ENCODE measurements at places on chromosomes 6 and 20. TPM values are rescaled to one million over a fixed set of nuclear protein-coding genes. Genes with fewer than 3 reads are reported as not detected.

DNA sequence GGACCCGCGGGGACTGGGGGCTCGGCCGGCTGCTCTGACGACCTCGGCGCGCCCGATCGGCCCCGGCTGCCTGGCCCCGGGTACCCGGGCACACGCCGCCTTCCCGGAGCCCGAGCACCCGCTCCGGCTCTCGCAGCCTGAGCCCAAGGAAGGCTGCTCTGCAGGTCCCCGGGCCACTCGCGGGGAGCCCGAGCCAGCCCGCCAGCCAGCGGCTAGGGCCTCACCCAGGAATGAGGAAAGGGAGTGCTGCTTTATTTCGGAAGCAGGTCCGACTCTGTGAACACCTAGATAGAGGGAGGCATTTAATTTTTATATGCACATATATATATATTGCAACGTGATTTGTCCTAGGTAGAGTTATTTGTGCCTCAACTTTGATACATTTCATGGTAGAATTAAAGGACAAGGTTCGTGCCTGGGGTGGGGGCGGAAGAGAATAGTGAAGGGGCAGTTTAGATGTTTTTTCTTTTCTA lies 15.5 kb downstream of the FOXA2 start:
- H3K27me3 ChIP-seq: peaks cover 14% of the 10 kb centered on the region
- DNase-seq: no peak
- no peak overlapping the region for H3K4me3 ChIP-seq
- no peaks in the 10 kb centered on the region for H3K4me1 ChIP-seq

DNA sequence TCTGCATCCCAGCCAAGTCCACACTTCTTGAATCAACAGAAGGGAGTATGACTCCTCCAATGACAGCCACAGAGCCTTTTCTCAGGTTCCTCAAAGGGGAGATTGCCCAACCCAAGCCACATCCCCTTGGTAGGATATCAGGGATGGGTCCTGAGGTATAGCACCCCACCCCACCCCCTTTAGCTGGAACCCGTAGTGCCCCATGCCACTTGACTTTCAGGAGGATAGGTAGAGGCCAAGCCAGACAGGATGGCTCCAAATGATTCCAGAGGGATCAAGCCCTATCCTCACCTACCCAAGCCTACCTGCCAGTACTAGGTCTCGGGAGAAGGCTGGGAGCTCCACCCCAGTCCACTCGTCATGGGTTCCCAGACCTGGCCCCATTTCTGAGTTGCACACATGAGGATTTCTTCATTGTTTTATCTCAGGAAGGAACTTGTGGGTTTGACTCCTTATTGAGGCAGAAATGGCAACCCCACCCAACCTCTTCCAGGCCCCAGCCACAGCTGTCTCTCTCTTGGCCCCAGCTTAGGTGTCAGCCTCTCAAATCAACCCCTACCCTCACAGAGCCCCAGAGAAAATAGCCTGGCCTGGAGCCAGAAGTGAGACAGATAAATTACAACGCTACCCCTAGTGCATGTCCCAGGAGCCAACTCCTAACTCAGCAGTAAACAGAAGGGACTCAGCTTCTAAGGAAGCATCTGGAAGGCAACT lies 3.6 kb downstream of the CCND3 start:
- H3K27ac ChIP-seq: no peak overlapping the region
- H3K36me3 ChIP-seq: peaks cover 10% of the 10 kb centered on the region
- DNase-seq: no peak
- peaks cover 35% of the 10 kb centered on the region for H3K4me1 ChIP-seq

DNA sequence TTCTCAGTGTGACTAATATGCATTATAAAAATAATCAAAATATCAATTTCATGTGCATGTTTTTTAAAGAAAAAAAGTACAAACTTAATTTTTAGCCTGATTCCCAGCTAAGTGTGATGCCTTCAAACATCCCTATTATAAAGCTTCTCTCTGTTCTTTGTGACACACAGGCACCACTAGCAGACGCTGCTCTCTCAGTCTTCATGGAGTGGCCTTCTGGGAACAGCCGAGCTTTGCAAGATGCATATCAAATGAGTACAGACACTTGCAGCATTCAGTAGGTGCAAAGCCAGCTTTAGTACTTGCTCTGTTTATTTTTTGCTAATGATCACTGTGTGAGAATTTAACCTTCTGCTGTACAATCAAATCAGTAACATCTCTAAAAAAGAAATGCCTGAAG lies 340.0 kb downstream of the ADGRB3 start:
- DNase-seq: no peak
- H3K36me3 ChIP-seq: no peaks in the 10 kb centered on the region
- H3K27ac ChIP-seq: no peak overlapping the region
- H3K4me1 ChIP-seq: no peaks in the 10 kb centered on the region
- no peaks in the 10 kb centered on the region for H3K27me3 ChIP-seq
- H3K4me3 ChIP-seq: no peak overlapping the region

GRCh38 chr6:41487860-41488432 lies 58.2 kb upstream of the FOXP4 start:
- H3K4me3 ChIP-seq: no peak overlapping the region
- H3K4me1 ChIP-seq: peaks cover 6% of the 10 kb centered on the region
- no peaks in the 10 kb centered on the region for H3K27me3 ChIP-seq
- DNase-seq: no peak

GRCh38 chr6:106534564-106534982 lies 94.7 kb downstream of the RTN4IP1 start:
- H3K27ac ChIP-seq: no peak overlapping the region
- H3K4me3 ChIP-seq: no peak overlapping the region
- H3K4me1 ChIP-seq: peaks cover 4% of the 10 kb centered on the region
- H3K27me3 ChIP-seq: no peaks in the 10 kb centered on the region
- H3K36me3 ChIP-seq: no peaks in the 10 kb centered on the region

GRCh38 chr6:4958624-4959023 lies 45.2 kb downstream of the RPP40 start:
- no peaks in the 10 kb centered on the region for H3K27me3 ChIP-seq
- H3K36me3 ChIP-seq: no peaks in the 10 kb centered on the region
- DNase-seq: no peak
- H3K27ac ChIP-seq: no peak overlapping the region
- H3K4me3 ChIP-seq: no peak overlapping the region

DNA sequence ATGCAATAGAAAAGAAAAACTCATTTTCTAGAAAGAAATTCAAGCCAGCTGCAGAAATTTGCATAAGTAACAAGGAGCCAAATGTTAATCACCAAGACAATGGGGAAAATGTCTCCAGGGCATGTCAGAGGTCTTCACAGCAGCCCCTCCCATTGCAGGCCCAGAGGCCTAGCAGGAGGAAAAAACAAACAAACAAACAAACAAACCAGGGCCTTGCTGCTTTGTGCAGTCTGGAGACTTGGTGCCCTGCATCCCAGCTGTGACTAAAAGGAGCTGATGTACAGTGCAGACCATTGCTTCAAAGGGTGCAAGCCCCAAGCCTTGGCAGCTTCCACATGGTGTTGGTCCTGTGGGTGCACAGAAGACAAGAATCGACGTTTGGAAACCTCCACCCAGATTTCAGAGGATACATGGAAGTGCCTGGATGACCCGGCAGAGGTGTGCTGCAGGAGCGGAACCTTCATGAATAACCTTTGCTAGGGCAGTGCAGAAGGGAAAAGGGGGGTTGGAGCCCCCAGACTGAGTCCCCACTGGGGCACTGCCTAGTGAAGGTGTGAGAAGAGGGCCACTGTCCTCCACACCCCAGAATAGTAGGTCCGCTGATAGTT lies 110.9 kb upstream of the AKAP12 start:
- no peak for DNase-seq
- no peaks in the 10 kb centered on the region for H3K36me3 ChIP-seq
- no peak overlapping the region for H3K27ac ChIP-seq
- H3K4me1 ChIP-seq: peaks cover 20% of the 10 kb centered on the region

DNA sequence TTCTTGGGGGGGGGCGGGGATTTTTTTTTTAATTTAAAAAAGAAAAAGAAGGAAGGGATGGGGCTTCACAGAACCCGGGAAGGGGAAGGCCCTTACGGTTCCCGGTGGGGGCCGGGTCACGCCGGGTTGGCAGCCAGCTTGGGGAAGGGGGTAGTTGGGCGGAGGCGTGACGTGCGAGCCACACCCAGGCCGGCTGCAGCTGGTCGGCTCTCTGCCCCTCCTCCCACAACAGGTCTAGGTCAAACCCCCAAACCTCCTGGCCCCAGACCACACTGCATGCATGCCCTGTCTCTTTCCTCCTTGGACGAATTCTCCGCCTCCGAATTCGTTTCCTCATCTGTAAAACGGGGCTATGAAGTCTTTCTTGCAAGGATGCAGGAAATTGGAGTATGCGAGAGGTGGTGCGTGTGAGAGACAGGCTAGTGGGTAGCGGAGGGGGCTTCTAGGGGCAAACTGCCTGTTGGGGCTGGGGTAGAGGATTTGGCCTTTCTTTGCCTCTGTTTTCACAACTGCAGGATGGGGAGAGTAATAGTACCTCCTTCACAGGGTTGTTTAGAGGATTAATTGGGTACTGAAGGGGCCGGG lies 828 bp downstream of the HCK start:
- no peaks in the 10 kb centered on the region for H3K36me3 ChIP-seq
- no peak overlapping the region for H3K4me3 ChIP-seq
- H3K27me3 ChIP-seq: peaks cover 6% of the 10 kb centered on the region
- no peak for DNase-seq
- no peaks in the 10 kb centered on the region for H3K4me1 ChIP-seq
- H3K27ac ChIP-seq: no peak overlapping the region

DNA sequence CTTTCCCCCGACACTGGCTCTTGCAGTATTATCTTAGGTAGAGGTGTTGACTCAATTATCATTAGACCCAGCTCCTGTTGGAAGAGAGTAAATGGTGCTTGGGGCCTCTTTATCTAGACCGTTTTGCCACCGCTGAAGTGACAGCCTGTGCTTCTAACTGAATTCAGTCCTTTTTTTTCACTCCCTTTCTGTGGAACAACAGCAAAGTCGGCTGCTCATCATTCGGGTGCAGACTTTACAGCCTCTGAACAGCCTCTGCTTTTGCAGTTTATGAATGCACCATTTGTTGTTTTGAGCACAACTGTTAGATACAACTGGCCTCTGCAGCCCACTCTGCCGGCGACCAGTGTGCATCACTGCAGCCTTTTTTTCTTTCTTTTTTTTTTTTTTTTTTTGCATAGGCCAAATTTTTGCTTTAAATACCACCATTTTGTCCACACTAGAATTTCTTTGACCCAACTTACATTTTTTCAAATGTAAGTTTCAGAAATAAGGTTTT lies 35.8 kb downstream of the RREB1 start:
- no peak overlapping the region for H3K4me3 ChIP-seq
- H3K4me1 ChIP-seq: peaks cover 69% of the 10 kb centered on the region
- no peak for DNase-seq
- no peaks in the 10 kb centered on the region for H3K27me3 ChIP-seq
- no peak overlapping the region for H3K27ac ChIP-seq

DNA sequence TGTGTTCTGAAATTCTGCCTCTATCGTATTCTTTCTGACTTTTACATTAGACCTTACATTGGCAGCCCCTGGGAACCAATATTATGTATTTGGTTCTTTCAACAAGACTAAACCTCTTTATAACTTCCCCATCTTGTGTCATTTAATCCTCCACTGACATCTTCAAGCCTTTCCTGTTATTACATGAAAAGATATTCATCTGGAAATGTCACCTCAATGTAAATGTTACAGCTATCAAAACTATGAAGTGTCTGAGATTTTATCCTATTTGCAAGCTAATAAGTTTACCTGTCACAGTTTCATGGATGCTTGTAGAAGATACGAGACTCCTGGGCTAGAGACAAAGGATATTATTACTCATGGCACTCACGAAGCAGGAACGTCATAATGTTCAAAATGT lies 43.9 kb upstream of the NOX3 start:
- no peak overlapping the region for H3K27ac ChIP-seq
- no peak for DNase-seq
- no peaks in the 10 kb centered on the region for H3K36me3 ChIP-seq
- no peaks in the 10 kb centered on the region for H3K27me3 ChIP-seq

The METTL24 gene
- not detected for total RNA-seq

The PGC gene
- 1.2 TPM for total RNA-seq

- H3K27me3 ChIP-seq: no peaks in the 10 kb centered on the region
- H3K4me1 ChIP-seq: no peaks in the 10 kb centered on the region
- H3K4me3 ChIP-seq: no peak overlapping the region
- no peak for DNase-seq
- no peaks in the 10 kb centered on the region for H3K36me3 ChIP-seq
- H3K27ac ChIP-seq: no peak overlapping the region
Observed at GRCh38 chr6:82030761-82031503, 216.6 kb downstream of the IBTK start.

- H3K4me1 ChIP-seq: peaks cover 17% of the 10 kb centered on the region
- no peaks in the 10 kb centered on the region for H3K36me3 ChIP-seq
- peak overlapping the region; percentile 21 for H3K4me3 ChIP-seq
- H3K27ac ChIP-seq: peak overlapping the region; percentile 37
Observed at GRCh38 chr6:28643017-28643740, 117.5 kb downstream of the GPX5 start.

The BANF2 gene
- not detected for total RNA-seq

DNA sequence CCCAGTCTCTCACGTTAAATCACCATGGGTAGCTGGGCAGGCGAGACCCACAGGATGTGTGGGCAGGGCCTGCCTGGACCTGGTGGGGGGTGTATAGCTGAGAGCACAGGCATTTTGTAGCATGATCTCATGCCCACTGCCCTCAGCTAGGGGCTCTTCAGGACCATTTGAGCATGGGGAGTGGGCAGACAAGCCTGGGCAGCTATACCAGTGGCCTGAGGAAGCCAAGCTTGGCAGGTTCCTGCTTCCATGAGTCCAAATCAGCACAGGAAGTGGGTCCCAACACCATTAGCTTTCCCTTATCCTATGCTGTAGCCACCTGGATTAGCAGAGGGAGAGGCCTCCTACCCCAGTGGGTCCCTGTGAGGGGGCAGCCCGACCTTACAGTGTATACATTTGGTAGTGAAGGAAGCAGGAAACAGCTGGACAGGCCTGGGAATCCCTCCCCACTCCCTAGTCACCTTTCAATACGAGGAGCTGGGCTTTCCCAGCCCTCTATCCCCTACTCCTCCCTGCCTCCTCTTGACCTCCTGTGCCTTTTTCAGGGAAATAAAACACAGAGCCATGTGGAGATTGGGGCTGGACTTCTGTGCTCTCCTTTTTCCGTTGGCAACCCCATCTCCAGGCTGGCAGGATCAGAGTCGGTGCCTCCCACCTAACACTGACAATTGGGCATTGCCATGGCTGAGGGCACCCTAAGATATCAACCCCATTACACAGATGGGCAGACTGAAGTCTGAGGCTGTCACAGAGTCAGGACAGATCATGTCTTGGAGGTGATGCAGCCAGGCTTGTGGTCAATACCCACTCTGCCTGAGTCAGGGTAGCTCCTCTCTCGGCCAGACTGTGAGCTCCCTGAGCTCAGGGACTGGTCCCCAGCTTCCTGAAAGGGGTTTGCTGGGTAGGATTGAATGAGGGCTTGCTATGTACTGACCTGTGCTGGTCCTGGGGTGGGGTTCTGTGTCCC lies 59.8 kb downstream of the MRPL14 start:
- no peak for DNase-seq
- H3K27me3 ChIP-seq: no peaks in the 10 kb centered on the region
- H3K36me3 ChIP-seq: no peaks in the 10 kb centered on the region
- H3K27ac ChIP-seq: no peak overlapping the region
- H3K4me1 ChIP-seq: peaks cover 30% of the 10 kb centered on the region

- no peak overlapping the region for H3K4me3 ChIP-seq
- no peak for DNase-seq
- H3K27me3 ChIP-seq: no peaks in the 10 kb centered on the region
- H3K4me1 ChIP-seq: no peaks in the 10 kb centered on the region
- no peak overlapping the region for H3K27ac ChIP-seq
- no peaks in the 10 kb centered on the region for H3K36me3 ChIP-seq
Observed at GRCh38 chr6:96236471-96236870, 220.7 kb downstream of the FUT9 start.

Data from HCT116 (cell line).